Upper lobe of right lung (tissue), 1 donor: ENCODE measurements at places on chromosomes 3 and 15.

DNA sequence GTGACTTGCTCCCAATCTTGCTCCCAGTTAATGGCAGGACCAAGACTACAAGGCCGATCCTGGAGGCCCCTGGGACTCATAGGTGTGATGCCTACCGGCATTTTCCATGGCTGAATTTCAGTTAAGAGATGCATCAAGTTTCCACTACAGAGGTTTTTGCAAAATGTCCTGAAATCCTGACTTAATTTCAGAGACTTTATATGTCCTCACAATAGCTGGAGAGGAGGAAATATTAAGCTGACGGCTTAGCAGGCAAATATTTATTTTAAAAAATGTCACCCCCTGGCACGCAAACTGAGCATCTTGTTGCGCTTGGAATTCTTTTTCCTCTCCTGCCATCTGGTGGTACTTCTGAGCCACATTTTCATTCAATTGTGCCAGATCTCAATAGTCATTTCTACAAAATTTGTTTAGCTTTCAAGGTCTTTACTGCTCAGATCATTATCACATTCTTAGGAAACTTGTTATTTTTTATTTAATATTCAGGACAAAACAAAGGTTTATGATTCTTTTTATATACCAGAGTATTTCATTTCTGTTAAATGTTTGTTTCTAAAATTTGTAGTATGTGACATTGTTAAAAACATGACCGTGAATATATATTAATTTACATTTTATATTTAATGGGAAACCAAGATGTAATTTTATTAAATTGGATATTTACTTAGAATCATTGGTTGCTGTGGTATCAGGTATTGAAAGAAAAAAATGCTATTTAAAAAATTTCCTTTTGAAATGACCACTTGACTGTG, 189.2 kb upstream of the THRB start:
- no peak for DNase-seq

GRCh38 chr3:98545940-98546339, 14.2 kb downstream of the GPR15 start:
- no peak for DNase-seq

- DNase-seq = no peak
Measured at GRCh38 chr3:155086051-155086450, 5.9 kb downstream of the MME start.

- no peak for DNase-seq
Measured at GRCh38 chr3:59654480-59655417, 604.9 kb upstream of the CFAP20DC start.

DNA sequence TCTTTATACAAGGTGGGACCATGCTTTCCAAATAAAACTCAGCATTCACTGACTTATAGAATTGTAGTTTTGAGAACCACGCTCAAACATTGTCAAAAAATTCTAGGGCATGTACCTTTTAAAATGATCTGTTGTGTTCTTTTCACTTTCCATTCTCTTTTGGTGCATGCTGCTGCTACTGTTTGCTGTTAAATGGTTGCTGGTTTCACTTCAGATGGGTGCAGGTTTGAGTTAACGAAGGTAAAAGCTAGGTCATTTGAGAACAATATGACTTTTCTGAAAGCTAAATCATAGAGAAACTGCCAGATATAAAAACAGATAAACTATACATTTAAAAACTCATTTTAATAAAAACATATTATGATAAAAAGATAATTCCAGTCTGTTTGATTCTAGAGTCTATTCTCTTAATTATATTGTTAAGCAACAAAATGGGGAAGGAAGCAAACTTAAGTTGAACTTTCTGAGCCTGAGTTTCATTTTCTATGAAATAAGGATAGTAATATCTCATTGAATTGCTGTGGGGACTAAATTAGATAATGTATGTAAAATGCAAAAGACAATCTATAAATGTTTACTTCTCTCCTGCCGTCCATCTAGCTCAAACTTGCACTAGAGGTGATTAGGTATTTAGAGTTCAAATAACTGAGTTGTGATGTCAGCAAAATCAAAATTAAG, 82.4 kb downstream of the OXSM start:
- no peak for DNase-seq

DNA sequence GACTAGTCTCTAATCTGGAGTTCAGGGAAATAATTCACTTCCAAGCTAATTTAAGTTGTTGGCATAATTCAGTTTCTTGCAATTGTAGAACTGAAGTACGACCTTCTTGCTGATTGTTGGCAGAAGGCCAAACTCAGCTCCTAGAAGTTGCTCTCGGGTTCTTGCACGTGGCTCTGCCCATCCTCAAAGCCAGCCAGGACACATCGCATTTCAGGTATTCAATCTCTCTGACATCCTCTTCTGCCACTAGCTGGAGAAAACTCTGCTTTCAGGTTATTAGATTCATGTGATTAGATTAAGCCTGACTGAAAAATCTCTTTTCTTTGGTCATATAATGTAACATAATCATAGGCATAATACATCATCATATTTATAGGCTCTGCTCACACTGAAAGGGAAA, 362.0 kb downstream of the ZPLD1 start:
- DNase-seq = no peak

GRCh38 chr3:158802409-158803268, 785 bp downstream of the MFSD1 start:
- no peak for DNase-seq

DNA sequence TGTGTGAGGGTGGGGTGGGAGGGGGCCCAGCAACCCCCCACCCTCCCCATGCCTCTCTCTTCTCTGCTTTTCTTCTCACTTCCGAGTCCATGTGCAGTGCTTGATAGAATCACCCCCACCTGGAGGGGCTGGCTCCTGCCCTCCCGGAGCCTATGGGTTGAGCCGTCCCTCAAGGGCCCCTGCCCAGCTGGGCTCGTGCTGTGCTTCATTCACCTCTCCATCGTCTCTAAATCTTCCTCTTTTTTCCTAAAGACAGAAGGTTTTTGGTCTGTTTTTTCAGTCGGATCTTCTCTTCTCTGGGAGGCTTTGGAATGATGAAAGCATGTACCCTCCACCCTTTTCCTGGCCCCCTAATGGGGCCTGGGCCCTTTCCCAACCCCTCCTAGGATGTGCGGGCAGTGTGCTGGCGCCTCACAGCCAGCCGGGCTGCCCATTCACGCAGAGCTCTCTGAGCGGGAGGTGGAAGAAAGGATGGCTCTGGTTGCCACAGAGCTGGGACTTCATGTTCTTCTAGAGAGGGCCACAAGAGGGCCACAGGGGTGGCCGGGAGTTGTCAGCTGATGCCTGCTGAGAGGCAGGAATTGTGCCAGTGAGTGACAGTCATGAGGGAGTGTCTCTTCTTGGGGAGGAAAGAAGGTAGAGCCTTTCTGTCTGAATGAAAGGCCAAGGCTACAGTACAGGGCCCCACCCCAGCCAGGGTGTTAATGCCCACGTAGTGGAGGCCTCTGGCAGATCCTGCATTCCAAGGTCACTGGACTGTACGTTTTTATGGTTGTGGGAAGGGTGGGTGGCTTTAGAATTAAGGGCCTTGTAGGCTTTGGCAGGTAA, 8.1 kb downstream of the FAM131A start:
- peak; percentile 76 for DNase-seq

DNA sequence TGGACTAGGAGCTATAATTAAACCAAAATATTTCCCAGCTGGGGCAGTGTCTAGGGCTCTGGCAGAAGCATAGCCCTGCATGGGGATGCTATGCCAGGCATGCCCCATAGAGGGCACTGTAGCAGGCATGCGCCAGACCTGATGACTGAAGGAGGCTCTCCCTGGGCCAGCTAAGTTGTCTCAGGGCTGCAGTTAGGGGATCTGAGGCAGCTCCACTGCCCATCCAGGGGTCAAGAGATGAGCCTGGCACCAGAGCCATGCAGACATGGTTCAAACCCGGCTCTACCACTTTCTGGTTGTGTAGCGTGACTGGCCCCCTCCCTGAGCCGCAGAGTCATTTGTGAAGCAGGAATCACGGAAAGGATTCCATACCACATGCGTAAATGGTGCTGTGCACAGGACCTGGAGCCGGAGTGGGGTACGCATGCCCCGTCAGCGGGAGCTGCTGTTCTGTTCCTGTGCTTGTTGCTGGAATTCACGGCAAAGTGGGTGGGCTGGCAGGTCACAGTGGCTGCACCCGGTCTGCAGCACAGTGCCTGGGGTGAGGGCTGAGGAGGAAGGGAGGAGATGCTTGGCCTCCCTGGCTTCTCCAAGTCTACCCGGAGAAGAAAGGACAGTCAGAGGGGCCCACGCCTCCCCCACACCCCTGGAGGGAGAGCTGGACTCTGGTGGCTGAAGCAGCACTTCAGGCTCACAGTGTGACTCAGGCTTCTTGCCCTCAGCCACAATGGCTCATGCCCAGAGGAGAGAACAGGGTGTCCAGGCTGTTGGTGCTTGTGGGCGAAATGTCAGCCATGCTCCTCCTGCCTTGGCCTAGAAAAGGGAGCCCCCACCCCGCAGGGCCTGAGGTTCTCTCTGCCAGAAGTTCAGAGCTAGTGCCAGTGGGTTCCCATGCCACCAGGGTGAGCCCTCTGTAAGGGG, 43.1 kb downstream of the DNASE1L3 start:
- DNase-seq = no peak

DNA sequence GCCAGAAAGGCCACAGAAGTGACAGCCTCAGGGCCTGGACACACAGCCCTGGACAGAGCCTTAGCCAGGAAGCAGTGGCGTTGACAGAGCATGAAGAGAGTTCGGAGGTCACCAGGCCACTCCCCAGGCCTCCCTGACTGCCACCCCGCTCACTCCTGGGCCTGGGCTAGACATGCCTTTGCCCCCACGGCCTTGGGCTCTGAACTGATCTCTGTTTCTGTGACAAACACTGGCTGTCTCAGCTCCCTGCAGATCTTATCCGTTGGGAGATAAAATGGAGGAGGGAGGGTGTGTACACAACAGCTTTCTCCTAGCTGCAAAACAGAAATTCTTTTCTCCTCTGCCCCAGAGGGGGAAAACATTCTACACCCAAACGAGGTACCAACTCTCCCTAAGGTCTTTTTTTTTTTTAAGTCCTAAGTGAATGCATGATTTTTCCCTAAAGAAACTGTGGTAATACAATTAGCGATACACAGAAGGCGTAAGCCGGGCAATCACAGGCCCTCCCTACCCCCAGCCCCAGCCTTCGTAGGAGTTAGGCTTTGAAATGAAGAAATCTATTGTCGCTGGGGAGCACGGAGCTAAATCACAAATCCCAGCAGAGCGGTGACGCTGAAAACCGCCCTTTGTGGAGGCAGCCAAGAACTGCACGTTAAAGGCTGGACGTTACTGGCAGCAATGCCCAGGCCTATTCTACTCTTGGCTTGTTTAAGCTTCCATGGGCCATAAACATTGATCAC, 45.0 kb downstream of the SRGAP3 start:
- DNase-seq = no peak

DNA sequence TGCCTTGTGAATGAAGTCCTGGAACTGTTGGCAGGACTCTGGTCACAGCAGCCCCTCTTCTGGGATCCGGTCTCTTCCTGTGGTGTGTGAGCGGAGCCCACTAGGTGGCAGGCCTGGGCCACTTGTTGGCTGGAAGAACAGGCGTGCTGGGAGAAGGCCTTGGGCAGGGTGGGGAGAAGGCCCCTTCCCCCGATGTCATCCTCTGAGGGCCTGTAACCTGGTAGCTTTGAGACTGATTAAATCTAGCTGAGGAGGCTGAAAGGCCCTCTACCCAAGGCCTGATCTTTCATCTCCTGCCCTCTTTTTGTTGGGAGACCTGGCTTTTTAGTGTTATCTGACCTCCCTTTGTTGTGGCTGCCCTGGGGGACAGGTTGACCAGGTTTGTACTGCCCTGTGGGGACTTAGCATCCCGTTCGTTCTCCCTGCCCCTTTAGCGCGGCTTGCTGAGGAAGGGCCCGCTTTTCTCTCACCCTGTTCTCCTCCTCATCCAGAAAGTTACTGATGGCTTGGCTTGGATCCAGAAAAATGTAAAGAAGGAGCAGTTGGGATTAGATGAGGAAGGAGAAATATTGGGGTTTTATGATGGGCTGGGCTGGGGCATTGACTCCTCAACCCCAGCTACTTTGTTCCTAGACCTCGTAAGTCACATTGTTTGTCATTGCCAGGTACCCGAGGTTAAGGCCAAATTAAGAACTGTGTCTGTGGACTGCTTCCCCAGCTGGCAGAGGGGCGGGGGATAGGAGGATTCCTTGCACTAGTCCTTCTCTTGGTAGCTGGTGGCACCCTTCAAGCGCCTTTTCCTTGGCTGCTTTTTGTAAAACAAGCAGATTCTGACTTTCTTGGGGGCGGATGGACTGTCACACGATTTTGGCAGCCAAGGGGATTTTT, 48.5 kb downstream of the CHCHD6 start:
- peak; percentile 87 for DNase-seq

DNA sequence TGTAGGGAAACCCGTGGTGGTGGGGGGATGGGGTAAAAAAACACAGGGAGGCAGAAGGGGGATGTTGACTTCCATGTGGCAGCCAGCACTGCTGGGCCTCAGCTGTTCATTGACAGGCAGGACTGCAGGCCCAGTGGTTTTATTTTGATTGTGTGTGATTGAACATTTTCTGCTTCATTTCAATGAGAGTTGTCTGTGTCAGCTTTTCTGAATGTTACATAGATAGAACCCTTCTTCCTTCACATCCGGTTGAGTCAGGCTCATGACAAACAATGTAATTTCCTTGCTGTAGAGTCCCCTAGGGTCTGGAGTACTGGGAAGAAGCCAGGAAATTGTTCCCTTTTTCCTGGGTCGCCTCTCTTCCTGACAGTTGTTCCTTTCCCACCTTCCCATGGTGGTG, 8.2 kb upstream of the RPP25 start:
- no peak for DNase-seq

DNA sequence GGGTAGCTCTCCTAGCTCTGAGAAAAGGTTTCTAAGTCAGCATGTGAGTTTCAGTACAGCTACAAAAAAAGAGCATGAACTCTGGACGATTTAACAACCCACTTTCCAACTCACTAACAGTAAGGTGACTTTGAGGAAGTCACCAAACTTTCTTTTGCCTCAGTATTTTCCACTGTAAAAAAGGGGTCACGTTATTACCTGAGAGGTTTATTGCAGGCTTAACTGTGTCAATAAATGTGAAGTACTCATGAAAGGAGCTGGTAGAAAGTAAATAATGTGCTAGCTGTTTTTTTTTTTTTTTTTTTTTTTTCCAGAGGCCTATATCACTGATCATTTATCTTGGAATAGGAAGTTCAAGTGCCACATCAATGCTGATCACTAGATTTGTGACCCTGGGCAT, 89.3 kb downstream of the PLSCR2 start:
- no peak for DNase-seq

GRCh38 chr3:136120373-136121348, 75.5 kb downstream of the MSL2 start:
- DNase-seq = no peak

- DNase-seq = no peak
Measured at GRCh38 chr15:51171634-51171932, 76.9 kb upstream of the TNFAIP8L3 start.

GRCh38 chr3:23344886-23345285, 141.8 kb downstream of the UBE2E2 start:
- DNase-seq = no peak

GRCh38 chr3:10192953-10193691, 28.4 kb downstream of the IRAK2 start:
- no peak for DNase-seq
